ENCODE measurements at places on chromosomes 5 and 9.

GRCh38 chr9:114308361-114308950 lies 14.4 kb upstream of the ORM1 start:
- DNase-seq = peak; percentile 58

- DNase-seq = no peak
Observed at GRCh38 chr9:104555521-104555920, 13.4 kb upstream of the OR13C8 start.

- DNase-seq = no peak
Observed at GRCh38 chr9:77597057-77597456, 51.1 kb downstream of the GNA14 start.

DNA sequence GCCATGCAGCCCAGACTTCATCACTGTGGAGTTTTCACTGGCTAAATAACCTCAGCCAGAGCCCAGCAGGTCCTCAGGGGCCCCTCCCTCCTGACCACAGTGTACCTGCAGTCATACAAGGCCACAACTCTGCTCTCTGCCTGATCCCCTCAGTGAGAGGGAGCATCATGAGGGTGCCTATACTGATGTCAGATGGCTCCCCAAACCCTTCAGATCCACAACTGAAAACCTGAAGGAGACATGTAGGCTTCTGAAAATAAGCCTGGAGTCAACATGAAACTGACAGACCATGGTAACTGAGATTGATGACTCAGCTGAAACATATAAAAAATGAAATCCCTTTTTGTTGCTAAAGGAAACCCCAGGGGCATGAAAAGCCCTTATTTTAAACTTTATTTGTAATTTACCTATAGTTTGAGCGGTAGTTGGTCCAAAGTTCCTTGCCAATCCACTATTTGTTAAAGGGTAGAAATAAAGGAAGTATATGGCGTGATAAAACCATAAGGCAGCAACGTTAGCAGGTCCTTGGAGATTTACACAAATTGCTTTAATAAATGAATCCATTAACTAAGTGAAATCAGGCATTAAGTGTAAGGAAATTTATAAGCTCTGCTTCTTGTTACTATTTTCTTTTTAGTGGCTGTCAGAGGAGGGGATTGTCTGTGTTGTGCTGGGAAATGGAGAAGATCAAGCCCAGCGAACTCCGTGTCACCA lies 68.3 kb downstream of the FGF1 start:
- DNase-seq = no peak

DNA sequence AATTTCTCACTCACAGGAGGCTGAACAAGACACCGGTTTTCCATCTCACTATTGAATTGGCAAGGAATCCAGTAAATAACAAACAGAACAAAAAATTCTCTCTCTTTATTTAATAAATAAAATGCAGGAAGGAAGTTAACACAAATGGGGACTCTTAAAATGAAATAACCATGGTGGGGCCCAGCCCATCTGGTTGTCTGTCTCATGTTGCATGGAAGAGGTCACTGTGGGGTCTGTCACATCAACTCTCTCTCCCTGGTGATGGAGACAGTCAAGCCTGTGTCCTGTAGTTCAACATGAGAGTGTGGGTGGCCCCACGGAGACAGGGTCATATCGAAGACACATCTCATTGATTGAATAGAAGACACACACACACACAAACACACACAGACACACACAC lies 297.7 kb downstream of the IRX2 start:
- no peak for DNase-seq

DNA sequence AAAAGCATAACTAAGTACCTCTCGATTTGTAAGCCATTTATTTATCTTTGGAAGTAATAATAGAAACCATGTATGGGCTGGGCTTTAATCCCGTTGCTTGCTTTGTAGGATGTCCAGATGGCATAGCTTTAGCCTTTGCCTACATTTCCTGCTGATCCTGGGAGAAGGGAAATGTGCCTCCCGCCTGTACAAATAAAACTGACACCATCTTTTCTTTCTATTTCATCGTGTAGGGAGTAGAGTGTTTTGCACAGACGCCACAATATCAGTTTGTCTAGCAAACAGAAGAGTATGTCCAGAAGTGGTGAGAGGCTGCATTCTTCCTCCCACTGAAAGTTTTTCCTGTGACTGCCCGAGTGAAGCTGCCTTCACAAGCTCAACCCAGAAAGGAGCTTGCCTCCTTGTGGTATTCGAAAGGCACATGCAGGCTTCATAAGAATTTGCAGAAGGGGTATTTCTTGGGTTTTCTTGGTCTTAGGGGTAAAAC lies 24.7 kb upstream of the TJP2 start:
- no peak for DNase-seq

GRCh38 chr5:160097991-160098390 lies 21.3 kb downstream of the PWWP2A start:
- DNase-seq = no peak

DNA sequence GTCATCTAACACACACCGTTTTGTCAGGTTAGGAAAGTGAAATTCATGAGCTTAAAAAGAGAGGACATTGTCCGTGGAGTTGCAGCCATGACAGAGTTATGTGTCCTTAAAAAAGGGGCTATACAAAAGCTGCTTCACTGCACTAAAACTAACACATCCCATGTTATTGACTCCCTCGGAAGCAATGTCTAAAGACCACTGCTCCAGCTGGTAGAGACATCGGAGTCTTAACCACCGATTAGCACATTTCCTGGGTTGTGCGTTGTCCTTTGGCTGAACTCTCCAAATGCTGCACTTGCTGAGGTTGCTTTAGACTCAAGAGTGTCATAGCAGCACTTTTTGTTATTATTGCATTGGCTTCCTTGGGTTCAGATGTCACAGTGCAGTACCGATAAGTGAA lies 128.3 kb upstream of the C9orf72 start:
- DNase-seq = no peak

- peak; percentile 81 for DNase-seq
Observed at GRCh38 chr9:99807276-99807852, 14.3 kb upstream of the NR4A3 start.

DNA sequence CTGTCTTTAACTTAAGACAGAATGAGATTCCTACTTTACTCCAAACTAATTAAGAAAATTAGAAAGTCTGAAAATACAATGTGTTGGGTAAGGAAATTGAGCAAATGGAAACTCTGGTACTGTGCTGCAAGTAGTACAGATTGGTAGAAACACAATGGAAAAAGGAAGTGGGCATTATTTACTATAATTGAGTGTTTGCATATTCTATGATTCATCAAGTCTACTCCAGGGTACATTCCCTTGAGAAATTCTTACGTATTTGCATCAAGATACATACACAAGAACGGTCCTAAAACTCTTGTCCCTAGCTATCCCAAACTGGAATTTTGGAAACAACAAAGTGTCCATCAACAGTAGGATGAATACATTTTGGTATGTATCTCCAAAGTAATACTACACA lies 123.5 kb upstream of the TARS1 start:
- DNase-seq = no peak

GRCh38 chr5:177357459-177358351 lies at the start of gene RGS14:
TSS of gene RGS14 (plus strand) at chr5:177357924. CDS start at chr5:177358025, 101 bp downstream.
- peak; percentile 94 for DNase-seq
